ENCODE measurements at places on chromosomes 5 and 9.

DNA sequence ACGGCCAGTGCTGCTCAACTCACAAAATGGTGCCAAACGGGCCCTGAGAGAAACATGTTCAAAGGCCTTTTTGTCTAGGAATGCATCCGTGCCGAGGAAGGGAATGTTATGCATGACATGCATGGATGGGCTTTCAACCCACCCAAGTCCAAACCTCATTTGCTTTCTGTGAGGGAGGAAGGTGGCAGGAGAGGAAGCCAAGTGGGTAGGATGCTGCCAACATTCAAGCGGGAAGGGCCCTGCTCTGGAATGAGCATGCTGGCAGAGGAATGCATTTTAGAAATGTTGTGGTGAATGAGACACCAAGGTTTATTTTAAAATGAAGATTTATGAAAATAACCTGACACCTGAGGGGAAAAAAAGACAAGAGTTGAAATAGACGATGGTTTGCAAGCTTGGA, 479.1 kb downstream of the CCDC171 start:
- no peak for DNase-seq

GRCh38 chr9:89667726-89668125, 62.9 kb downstream of the GADD45G start:
- no peak for DNase-seq

DNA sequence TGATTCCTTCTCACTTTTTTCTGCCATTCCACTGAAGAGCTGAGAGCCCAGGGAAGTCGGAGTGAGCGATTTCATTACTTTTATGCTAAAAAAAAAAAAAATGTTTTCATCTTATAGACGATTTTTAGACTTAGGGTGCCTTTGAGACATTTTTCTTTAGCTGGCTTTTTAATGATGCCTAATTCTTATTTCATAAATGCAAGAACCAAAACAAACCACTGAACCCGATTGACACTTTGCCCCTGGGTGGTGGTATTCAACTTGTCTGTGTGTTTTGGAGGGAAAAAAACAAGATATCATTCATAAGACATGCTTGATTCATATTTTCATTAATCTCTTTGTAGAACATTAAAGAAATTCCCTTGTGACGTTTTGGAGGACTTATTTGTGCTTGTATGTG, 2.4 kb downstream of the TLE4 start:
- no peak for DNase-seq

- no peak for DNase-seq
Observed at GRCh38 chr5:98187945-98188344, 585.5 kb upstream of the RGMB start.

- peak; percentile 41 for DNase-seq
Observed at GRCh38 chr9:94603259-94604160, 9.9 kb upstream of the FBP2 start.

- DNase-seq: no peak
Observed at GRCh38 chr5:123429993-123430392, 6.8 kb upstream of the CEP120 start.

DNA sequence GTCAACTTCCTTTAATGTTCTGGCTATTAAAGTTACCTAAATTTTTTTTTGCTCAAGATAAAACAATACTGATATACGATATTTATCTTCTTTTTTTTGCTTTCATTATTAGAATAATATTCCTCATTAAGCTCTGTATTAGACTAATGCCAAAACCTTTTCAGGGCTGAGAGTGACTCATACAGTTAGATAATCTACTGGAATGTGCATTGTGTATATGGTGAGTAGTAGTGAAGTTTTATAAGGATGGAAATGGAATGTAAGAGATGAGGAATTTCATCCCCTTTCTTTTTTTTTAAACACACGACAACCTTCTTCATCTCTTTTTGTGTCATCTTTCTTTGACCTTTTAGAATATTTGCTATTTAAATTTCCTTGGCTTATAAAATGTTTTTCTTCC, 268.6 kb downstream of the ISL1 start:
- no peak for DNase-seq

GRCh38 chr5:174047472-174048099, 2.1 kb downstream of the NSG2 start:
- no peak for DNase-seq

DNA sequence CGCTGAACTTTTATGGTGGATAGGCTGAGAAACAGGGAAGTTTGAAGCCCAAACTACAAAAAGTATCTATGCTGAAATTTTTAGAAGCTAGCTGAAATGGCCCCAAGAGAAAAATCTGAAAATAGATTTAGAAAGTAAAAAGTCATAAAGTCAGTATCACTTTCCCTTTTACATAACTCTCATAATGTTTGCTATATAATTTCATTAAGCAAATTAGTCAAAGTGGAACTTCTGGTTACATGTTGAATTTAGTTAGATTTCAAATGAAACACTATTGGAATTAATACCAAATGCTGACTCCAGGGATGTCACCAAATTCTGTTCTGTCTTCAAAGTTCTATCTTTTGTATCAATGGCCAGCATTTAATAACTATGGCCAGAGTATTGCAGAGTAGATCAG, 126.9 kb downstream of the TTC39B start:
- DNase-seq: no peak

DNA sequence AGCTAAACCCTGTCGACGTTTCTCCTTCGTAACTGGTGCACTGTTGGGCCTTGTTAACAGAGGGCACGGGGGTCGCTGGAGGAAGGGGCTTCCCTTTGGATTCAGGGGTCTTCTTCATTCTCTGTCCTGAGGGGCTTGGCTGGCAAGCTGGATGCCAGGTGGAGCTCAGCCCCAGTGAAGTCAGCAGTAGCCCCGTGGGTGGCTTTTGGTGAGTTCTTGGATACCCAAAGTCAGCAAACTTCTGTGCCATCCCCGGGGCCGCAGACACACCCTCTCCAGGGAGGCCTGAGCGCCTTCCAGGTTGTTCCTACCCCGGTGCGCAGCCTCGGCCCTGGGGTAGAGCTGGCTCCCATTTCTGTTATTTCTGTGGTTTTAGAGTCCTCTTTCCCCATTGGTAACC, 12.3 kb upstream of the OBP2A start:
- DNase-seq: no peak

GRCh38 chr5:2492476-2492875, 259.0 kb downstream of the IRX2 start:
- DNase-seq: no peak

DNA sequence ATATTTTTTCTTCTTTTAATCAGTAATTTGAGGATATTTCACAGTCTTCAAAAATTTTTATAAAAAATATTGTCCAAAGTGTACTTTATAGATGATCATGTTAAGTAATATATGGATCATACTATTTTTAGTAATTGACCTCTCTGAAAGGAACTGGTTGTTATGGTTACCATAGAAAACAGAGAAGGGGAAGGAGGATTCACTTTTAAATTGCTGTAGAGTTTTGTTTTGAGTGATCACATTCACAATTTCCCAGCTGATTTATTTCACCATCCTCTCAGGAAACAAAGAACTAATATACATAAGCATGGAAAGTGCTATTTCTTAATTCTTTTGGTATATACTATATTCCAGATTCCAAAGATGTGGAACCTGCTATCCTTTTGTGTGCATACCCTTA, 56.5 kb upstream of the NREP start:
- no peak for DNase-seq

- no peak for DNase-seq
Observed at GRCh38 chr9:27204578-27204977, 92.4 kb downstream of the EQTN start.

DNA sequence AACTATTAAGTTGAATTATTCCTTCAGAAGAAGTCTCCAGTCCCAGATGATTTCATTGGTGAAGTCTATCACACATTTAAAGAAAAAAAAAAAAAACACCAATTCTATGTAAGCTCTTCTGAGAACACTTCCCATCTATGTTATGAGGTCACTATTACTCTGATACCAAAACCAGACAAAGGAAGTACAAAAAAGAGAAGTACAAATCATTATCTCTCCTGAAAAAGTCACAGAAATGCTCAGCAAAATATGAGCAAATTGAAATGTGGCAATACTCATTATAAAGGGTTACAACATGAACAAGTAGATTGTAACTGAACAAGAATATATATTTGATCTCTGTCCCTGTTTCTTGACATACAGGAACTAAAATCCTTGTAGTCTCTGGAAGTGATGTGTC, 280.4 kb downstream of the TLE1 start:
- DNase-seq: no peak

- no peak for DNase-seq
Observed at GRCh38 chr5:66989286-66989685, 207.3 kb downstream of the CD180 start.

DNA sequence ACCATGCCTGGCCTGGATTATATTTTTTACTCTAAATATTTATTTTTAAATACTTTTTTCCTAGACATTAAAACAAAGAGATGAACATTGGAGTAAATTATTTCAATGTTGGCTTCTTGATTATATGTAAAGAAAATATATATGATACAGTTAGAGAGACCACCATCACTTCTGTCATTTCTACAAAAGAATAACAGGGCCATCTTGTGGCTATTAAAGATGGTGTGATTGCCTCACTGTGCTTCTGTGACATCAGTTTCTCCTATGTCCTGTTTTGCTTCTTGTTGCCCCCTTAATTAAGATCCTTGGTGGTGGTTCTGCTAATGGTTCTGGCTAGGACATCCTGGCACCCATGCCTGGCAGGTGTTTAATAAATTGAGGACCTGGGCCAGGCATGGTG, 32.9 kb downstream of the NDFIP1 start:
- no peak for DNase-seq

DNA sequence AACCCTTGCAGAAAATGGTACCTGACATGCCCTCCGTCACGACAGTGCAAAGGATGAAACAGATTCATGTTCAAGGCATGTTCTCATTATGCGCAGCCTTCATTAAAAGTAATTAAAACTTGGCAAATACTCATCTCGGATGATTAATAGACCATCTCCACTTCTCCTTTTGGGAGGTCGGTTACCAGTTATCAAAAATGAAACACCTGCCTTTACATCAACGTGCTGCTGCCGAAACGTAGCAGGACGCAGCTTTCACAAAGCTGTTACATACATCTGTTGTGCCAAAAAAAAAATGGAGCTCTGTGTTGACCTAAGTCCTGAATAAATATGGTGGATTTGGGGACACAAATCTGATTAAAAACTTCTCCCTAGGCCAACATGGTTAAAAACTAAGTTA, 75.7 kb downstream of the PTCH1 start:
- DNase-seq: no peak

GRCh38 chr9:135504262-135505243, 4.1 kb downstream of the MRPS2 start:
- DNase-seq: peak; percentile 55

DNA sequence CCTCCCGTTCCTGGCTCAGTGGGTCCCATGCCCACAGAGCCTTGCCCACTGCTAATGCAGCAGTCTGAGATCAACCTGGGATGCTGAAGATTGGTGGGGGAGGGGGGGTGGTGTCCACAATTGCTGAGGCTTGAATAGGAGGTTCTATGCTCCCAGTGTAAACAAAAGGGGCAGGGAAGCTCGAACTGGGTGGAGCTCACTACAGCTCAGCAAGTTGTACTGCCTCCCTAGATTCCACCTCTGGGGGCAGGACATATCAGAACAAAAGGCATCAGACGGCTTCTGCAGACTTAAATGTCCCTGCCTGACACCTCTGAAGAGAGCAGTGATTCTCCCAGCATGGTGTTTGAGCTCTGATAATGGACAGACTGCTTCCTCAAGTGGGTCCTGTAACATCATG, 885.6 kb upstream of the COX7C start:
- no peak for DNase-seq

DNA sequence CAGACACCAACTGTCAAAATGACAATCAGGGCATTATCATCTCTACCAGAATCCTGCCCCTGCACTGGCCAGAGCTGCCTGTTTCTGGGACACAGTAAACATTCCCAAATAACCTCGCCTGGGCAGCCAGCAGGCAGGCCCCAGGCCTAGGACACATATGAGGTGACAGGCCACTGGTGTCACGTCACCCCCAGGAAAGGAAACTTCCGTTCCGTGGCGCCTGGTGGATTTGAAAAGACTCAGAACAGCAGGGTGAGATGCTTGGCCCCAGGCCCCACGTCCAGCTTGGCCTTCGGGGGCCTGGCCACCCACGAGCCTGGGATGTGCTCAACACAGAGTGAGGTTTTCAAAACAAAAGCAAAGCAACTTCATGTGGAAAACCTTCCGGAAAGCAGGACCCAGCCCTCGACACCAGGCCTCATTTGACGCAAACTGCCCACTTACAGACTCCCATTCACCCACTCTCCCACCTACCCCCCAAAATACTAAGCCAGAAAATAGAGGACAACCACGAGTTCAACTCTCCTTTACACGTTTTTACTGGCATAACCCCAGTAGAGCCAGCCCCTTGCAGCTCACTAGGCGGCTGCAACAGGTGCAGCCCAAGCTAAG, 1.2 kb downstream of the SEMA4D start:
- DNase-seq: peak; percentile 30

DNA sequence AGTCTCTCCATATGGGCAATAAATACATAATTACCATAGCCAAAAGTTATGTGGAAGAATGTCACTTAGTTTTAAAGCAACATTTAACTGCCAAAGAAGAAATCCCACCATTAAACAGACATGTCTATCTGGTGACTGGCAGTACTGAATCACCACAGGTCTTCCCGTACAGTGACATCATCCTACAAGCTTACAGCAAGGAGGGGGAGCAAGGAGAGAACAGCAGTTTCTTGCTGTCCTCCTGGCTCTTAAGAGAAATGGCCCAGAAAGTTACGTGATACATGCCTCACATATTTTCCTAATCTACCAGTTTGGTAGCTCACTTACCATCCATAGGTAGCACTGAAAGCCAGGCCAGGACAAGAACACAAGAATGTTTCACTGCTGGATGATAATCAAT, 671.0 kb downstream of the DMRTA1 start:
- no peak for DNase-seq

DNA sequence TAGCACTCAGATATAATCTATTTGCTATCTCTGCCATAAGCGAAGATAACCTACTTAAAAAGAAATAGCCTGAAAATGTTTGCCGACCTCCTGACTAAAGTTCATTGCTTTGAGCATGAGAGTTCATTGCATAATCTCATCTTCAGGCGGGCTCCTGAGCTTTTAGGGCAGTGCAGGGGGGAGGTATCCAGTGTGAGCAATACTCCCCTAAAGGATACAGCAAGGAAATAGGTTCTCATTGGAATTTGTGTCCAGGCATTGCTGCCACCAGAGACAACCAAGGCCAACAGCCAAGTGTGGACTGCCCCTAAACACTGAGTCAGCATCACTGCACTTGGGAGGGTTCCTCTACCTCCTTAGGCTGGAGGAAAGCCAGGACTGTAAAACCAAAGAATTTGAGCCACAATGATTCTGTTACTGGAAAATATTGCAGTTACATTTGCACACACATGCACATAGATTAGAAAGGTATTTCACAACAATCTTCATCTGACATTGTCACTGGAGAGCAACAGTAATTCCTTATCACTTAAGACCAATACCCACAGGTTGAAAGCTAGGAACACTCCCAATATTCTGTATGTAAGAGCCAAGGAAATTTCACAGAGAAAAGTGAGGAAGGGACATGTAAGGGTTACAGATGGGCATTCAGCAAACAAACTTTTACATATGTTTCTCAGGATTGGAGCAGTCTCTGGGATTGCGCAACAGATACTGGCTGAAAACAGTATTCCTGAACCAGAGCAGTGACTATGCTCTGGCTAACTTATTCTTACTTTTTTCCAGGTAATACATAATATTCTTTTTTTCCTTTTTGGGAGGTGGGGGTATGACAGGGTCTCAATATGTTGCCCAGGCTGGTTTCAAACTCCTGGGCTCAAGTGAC, 98.6 kb upstream of the TLE1 start:
- DNase-seq: peak; percentile 55

- no peak for DNase-seq
Observed at GRCh38 chr9:18429070-18429469, 44.9 kb upstream of the ADAMTSL1 start.

Measured in tibial artery (tissue), 4 donors.